ENCODE measurements at places on chromosomes 11 and 22.

DNA sequence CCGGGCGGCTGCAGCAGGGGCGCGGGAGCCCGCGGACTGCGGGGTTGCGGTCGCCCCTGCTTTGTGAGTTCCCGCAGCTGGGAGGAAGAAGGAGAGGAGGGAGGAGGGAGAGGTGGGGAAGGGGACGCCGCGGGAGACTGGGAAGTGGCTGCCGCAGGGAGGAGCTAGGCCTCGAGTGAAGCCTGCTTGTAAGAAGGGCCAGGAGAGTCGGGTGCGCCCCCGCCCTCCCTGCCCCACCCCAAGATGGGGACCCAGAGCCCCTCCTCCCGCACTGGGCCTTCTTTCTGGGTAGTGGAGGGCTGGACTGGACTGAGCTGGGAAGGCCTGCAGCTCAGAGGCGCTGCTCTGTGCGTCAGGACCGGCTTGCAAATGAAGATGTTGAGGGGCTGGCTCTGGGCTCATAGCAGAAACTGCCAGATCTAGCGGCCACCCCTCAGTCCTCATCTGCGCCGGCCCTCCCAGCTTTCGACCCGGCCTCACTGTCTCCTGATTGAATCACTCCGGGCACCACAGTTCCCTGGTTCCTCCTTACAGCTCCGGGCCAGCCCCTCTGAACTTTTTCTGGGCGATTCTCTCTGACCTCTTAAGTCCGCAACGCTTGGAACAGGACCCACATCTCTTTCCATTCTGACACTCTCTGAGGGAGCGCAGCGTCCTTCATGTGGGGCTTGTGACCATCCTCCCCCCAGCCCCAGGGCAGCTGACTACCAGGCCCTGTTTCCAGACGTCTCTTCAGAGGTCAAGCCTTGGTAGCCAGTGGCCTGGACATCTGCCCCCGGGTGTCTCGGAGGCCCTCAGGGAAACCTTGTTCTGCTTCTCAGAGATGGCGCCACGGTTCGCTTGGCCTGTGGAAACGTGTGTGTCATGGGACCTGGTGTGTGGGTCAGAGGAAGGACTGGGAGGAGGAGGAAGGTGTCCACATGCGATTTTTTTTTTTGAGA, 21.9 kb downstream of the SERPINH1 start:
- peak; percentile 16 for DNase-seq

DNA sequence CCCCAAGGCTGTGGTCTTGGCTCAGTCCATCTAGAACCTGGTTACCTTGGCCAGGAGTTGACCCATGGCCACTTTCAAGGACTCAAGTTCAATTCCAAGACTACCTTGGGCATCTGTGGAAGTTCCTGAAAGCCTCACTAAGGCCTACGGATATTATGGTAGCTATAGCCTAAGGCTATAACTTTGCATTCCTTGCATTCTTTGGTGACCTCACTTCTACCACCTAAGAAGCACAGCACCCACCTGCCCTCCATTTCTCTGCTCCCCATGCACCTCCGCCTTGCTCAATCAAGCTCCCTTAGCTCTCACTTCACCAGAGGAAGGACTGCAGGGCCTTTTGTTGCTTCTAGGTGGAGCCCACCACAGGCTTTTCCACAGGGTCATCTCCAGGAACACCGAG, 50.3 kb upstream of the GALNT18 start:
- DNase-seq: no peak

DNA sequence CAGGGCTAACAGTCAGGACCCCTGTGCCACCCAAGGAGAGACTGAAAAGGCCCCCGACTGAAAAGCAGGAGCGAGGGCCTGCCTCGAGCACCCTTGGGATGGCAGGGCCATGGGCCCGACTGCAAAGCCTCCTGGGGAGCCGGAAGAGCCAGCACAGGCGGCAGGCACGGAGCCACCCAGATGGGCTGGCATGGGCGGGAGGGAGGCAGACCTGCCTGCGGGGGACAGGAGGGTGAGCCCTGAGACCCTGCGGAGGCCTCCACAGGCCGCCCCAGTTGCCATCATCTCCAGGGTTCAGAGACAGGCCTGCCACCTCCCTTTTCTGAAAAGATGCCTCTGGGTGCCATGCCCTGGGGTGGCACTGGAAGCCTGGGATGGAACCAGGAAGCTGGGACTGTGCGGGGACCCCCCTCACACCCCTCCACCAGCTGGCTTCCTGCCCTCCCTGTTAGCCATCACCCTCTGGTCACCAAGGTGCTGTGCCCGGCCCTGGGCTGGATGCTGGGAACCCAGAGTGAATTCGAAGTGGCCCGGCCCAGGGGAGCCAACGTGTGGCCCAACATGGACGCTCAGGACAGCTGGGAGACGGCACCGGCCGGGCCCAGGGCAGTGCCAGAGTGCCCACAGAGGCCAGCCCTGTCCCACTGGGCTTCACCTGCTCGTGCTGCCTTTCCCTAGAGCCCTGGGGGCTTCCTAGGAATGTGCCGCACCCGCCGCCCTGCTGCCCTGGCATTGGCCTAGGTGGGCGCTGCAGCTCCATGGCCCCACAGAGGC, 13.8 kb downstream of the TSPAN32 start:
- no peak for DNase-seq

- no peak for DNase-seq
Observed at GRCh38 chr11:6864438-6864837, 1.6 kb downstream of the OR10A2 start.

GRCh38 chr11:123065621-123066020, 3.7 kb upstream of the HSPA8 start:
- DNase-seq: no peak

GRCh38 chr22:46753360-46753759, 9.1 kb upstream of the TBC1D22A start:
- DNase-seq: no peak

- DNase-seq: no peak
Observed at GRCh38 chr11:112516261-112516660, 255.6 kb upstream of the PLET1 start.

DNA sequence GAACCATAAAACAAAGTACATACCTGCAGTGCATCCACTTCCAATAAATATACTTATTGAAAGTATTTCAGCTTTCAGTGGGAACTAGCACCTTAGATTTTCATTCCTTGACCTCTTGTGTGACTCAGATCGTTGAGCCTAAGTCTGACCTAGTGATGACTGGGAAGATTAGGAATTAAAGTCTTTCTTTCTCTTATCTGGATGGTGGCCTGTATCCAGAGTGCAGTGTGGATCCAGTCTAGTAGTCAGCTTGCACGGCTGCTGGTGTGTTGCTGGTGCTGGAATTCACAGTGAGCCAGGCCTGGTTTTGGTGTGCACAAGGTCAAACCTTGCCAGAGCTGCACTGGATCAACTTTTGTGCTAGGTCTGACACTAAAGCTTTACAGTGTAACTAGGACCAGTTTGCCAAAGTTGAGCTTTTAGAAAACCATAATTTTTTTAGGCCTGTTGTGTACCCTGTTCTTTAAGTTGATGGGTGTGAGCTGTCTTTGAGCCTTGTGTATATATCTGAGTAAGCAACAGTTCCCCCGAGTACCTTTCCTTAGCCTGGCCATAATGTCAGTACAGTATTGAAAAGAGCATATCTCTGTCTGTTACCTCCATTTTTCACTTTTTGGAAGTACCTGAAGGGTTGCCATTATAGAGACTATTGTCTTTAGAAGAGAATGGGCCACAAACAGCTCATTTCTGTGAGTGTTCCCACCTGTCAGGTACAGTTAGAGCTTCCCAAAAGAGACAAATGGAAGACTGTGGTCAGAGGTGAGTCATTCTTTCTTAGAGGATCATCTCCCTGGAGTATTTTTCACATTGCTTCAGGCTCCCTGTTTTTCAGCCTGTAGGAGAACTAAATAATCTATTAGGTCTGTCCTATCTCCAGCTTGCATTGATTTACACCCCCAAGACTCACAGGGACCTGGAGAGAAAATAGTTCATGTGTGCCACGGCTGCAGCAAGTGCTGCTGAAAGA, 89.8 kb downstream of the ALX4 start:
- no peak for DNase-seq

- no peak for DNase-seq
Observed at GRCh38 chr11:12067796-12068357, 42.5 kb upstream of the MICAL2 start.

DNA sequence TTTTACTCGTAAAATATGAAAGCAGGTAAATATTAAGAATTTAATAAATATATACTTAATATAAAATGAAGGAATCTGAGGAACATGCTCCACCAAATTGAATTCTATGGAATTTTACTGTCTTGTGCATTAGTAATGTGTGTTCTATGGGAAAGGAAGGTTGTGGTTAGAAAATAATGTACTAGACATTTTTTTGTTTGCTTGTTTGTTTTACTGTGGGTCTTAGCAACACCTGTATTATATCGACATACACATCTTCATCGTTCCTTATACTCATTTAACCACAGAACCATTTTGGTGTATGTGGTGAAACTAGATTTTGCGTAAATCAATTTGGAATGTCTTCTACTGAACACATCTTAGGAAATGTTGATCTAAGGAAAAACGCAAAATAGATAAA, 114.1 kb upstream of the MTMR2 start:
- no peak for DNase-seq

GRCh38 chr11:86977441-86978050, 22.4 kb upstream of the FZD4 start:
- no peak for DNase-seq

DNA sequence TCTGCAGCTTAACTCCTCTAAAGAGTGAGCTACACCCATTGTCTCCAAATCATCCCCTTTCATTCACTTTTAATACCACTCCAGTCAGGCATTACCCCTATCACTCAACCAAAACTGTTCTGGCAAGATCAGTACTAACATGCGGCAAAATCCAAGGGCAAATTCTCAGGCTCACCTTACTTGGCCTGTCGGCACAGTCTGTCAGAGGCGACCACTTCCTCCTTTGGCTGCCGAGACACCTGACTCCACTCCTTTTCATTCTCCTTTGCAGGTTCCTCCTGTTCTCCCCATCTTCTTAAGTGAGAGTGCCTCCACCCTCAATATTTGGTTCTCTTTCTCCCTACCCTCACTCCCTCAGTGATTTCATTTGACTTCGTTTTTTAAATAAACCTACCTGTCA, 4.2 kb downstream of the C11orf91 start:
- peak; percentile 6 for DNase-seq

DNA sequence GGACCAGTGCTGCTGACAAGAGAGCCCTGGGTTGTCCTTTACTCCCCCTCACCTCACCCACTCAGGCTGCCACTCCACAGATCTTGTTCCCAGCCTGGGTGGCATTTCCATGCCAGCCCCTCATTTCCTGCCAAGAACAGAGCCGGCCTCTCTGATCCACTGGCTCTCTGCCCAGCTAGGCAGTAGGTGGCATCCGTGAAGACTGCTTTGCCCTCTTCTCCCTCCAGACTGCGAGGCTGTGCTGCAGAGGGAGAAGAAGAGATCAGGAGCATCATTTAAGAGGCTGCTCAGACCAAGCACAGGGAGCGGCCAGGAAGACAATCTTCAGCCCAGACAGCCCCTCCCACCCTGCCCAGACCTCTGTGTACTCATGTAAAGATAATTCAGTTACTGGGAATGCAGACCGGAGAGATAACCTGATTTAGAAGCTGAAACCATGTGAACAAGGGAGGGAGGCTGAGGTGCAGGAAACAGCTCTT, 126.9 kb upstream of the NCAM1 start:
- DNase-seq: no peak

DNA sequence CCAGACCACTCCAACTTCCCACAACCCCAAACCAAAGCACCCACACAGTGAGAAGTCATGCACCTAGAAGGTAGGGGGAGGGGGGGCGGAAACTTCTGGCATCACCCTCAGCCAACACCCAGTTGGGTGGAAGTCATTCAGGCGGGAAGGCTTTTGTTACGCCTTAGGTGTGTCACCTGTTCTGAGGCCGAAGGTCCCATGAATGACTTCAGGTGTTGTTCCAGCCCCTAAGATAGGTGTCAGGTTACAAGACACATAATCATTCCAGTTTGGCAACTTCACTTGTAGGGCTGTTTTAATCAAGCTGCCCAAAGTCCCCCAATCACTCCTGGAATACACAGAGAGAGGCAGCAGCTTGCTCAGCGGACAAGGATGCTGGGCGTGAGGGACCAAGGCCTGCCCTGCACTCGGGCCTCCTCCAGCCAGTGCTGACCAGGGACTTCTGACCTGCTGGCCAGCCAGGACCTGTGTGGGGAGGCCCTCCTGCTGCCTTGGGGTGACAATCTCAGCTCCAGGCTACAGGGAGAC, at the start of gene TMPRSS4:
TSS of gene TMPRSS4 (plus strand) at position 325 of the 528 bp plus-strand sequence. CDS start 225 bp downstream, outside the sequence.
- no peak for DNase-seq

DNA sequence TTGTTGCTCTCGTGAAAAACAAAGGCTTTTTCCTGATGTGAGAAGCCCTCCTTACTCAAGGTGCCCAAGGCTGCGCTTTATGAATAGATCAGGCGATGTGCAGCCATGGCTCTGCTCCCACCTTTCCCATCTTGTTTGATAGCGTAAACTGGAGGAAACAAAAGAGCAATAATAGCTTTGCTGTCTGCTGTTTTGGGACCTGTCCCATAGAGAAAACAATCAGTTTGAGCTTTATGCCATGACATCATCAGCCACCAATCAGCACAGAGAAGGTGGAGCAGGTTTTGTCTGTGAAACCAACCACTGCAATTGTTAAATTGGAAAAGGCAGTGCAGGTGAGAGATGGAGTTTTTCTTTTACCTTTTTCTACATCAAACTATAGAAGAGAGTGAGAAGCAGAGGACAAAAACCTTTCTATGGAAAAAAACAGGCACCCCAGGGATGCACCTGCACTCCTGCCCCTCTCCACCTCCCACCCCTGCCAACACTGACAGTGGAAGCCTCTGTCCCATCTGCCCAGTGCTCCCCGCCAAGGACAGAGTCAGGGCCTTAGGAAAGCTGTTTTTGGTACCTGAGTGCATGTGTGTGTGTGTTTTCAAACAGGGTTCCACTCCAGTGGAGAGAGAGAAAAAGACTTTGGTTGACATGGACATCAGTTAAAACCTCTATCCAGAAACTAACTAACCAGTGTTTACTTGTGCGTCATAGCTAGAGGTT, 80.7 kb downstream of the MICAL3 start:
- no peak for DNase-seq

- DNase-seq: no peak
Observed at GRCh38 chr11:4606231-4607015, 1.6 kb downstream of the TRIM68 start.

- peak; percentile 68 for DNase-seq
Observed at GRCh38 chr22:39985383-39986035, 9.2 kb upstream of the FAM83F start.

DNA sequence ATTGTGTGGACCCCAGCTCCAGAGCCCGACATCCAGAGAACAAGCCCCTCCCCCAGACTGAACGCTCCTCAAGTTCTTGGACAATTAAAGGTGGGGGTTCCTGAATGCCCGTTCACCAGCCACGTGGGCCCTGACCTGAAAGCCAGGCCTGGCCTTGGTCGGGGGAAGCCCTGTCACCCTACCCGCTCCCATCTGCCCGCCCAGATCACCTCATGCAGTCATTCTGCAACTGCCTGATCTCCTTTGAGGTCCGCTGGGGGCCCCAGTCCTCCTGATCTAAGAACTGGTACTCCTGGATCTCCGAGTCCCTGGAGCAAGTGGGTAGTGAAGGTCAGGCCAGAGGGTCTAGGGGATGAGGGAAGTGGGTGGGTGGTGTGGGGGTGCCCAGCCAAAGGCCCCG, 9.1 kb upstream of the NAALADL1 start:
- DNase-seq: no peak

DNA sequence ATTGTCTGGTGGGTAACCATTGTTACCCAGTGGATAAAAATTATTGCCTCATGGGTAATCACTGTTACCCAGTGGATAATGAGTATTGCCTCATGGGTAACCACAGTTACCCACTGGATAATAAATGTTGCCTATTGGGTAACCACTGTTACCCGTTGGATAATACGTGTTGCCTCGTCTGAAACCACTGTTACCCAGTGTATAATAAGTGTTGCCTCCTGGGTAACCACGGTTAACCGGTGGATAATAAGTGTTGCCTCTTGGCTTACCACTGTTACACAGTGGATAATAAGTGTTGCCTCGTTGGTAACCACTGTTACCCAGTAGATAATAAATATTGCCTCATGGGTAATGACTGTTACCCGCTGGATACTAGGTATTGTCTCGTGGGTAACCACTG, 20.9 kb upstream of the NXPE4 start:
- DNase-seq: no peak

Data from activated CD8-positive, alpha-beta T cell treated with anti-CD3 and anti-CD28 coated beads for 36 hours (primary cell).